ENCODE measurements at places on chromosomes 13 and 19. TPM values are rescaled to one million over a fixed set of nuclear protein-coding genes. Genes with fewer than 3 reads are reported as not detected.

- no peak for DNase-seq
- H3K27me3 ChIP-seq, result no peaks in the 10 kb centered on the region
- H3K36me3 ChIP-seq, result no peaks in the 10 kb centered on the region
Measured at GRCh38 chr13:64078025-64078424, 2662.4 kb upstream of the PCDH20 start.

GRCh38 chr19:5147074-5147977, 178.4 kb downstream of the KDM4B start:
- H3K36me3 ChIP-seq, result peaks cover 12% of the 10 kb centered on the region
- H3K27ac ChIP-seq, result no peak overlapping the region
- no peaks in the 10 kb centered on the region for H3K27me3 ChIP-seq
- no peak for DNase-seq
- no peaks in the 10 kb centered on the region for H3K4me1 ChIP-seq
- no peak overlapping the region for H3K4me3 ChIP-seq

- no peaks in the 10 kb centered on the region for H3K36me3 ChIP-seq
- H3K27ac ChIP-seq, result no peak overlapping the region
- H3K4me3 ChIP-seq, result no peak overlapping the region
Measured at GRCh38 chr13:111909971-111910671, 156.8 kb upstream of the SOX1 start.

DNA sequence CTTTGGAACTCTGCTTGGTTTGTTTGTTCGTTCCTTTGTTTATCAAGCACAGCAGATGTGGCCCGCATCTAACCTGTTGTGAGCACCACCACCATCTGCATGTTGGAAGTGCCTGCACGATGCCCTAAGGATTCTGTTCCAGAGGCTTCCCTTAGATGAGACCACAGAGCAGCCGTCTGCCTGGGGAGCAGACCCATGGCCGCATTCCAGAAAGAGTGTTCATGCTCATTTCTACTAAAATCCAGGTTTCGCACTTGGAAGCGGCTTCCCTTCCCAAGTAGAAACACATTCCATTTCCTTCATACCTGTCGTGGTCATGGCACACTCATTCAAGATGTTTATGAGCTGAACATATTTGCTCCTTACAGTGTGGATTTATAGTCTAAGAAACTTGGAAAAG, 27.2 kb downstream of the COL4A2 start:
- no peaks in the 10 kb centered on the region for H3K36me3 ChIP-seq
- no peaks in the 10 kb centered on the region for H3K4me1 ChIP-seq
- H3K4me3 ChIP-seq, result no peak overlapping the region

DNA sequence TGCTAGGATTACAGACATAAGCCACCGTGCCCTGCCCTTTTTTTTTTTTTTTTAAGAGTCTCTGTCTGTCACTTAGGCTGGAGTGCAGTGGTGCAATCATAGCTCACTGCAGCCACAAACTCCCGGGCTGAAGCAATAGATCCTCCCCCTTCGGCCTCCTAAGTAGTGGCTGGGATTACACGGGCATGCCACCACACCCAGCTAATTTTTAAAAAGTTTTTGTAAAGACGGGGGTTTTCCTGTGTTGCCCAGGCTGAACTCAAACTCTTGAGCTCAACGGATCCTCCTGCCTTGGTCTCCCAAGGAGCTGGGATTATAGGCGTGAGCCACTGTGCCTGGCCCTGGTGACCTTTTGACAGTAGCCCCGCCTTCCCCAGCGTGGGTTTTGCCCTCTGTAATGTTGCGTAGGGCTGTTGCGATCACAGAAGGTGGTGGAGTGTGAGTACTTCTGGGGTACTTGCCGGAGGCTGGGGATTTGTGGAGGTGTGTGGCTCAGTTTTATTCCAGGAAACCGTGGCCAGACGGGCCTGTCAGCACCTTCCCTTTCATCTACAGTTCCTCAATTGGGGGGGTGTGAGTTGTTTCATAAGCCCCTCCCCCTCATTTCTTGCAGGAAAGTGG, 11.6 kb upstream of the RETN start:
- no peak for DNase-seq
- H3K4me1 ChIP-seq, result no peaks in the 10 kb centered on the region
- H3K4me3 ChIP-seq, result no peak overlapping the region
- no peaks in the 10 kb centered on the region for H3K36me3 ChIP-seq
- H3K27ac ChIP-seq, result no peak overlapping the region
- no peaks in the 10 kb centered on the region for H3K27me3 ChIP-seq

- no peaks in the 10 kb centered on the region for H3K27me3 ChIP-seq
- H3K36me3 ChIP-seq, result no peaks in the 10 kb centered on the region
- H3K4me3 ChIP-seq, result no peak overlapping the region
- no peak for DNase-seq
Measured at GRCh38 chr19:29293736-29294342, 80.9 kb upstream of the UQCRFS1 start.

GRCh38 chr13:36998624-36999041, 507 bp downstream of the ALG5 start:
- peak overlapping the region; percentile 84 for H3K4me3 ChIP-seq
- peaks cover 7% of the 10 kb centered on the region for H3K4me1 ChIP-seq
- peaks cover 7% of the 10 kb centered on the region for H3K36me3 ChIP-seq
- peak; percentile 35 for DNase-seq
- H3K27ac ChIP-seq, result peak overlapping the region; percentile 99

DNA sequence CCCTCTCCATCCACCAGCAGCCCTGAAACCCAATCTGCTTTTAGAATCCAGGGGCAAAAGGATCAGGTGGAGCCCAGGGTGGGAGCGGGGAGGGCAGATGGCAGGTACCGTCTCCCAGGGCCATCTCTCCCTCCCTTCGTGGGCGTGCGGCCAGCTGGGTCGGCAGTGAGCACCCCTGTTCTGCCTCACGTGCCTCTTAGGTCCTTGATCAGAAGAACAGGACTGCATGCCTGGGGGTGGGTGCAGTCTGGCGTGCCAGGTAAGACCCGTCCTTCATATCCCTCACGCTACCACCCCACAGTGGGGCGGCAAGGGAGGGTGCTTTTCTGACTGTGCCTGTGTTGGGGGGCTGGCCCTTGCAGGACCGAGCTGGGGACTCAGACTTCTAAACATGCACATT, 2.0 kb downstream of the SLC8A2 start:
- H3K27me3 ChIP-seq, result peaks cover 23% of the 10 kb centered on the region
- DNase-seq, result no peak
- H3K4me1 ChIP-seq, result no peaks in the 10 kb centered on the region
- H3K27ac ChIP-seq, result no peak overlapping the region
- no peak overlapping the region for H3K4me3 ChIP-seq

GRCh38 chr13:45082964-45083363, 37.3 kb upstream of the GTF2F2 start:
- H3K4me3 ChIP-seq, result no peak overlapping the region
- H3K4me1 ChIP-seq, result no peaks in the 10 kb centered on the region
- no peaks in the 10 kb centered on the region for H3K36me3 ChIP-seq
- no peak for DNase-seq

SLC10A2 gene
- total RNA-seq, result 0.20 TPM

DNA sequence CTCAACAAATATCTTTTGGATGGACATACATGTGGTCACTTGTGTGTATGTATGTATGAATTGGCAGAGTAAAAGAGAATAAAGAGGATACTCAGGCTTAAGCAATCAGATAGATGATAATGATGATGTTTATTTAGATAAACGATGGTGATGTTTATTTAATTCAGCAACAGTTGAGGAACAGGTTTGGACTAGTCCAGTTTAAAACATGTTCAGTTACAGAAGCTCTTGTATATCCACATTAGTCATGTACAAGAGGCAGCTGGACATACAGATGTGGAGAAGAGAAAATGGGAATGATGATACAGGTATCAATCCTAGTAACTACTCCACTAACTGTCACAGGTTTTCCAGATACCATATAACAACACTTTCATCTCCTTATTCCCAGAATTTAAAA, 232.1 kb downstream of the DIAPH3 start:
- no peak overlapping the region for H3K4me3 ChIP-seq
- no peaks in the 10 kb centered on the region for H3K4me1 ChIP-seq
- H3K27ac ChIP-seq, result no peak overlapping the region
- no peaks in the 10 kb centered on the region for H3K36me3 ChIP-seq
- DNase-seq, result no peak

DNA sequence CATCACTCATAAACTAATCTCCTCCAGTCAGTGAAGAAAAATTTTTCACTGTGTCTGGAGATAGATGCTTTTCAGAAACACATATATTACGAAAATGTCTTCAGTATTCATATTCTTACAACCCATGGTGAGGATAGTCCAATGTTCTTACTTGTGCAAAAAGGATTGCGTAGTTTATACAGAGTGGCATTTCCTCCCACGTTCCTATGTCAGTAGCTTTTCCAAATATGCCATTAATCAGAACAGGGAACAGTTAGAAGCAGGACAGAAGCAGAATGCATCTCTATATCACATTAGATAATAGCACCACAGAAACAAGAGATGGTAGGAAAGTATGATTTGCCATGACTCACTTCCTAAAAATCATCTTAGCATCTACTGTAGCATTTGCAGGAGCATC, 282.9 kb downstream of the SLITRK5 start:
- no peaks in the 10 kb centered on the region for H3K36me3 ChIP-seq
- DNase-seq, result no peak
- H3K27me3 ChIP-seq, result no peaks in the 10 kb centered on the region
- H3K4me1 ChIP-seq, result no peaks in the 10 kb centered on the region
- H3K27ac ChIP-seq, result no peak overlapping the region
- H3K4me3 ChIP-seq, result no peak overlapping the region

AZU1 gene
- total RNA-seq, result 0.27 TPM

GRCh38 chr19:10998045-10998533, 37.3 kb downstream of the SMARCA4 start:
- no peaks in the 10 kb centered on the region for H3K27me3 ChIP-seq
- no peaks in the 10 kb centered on the region for H3K4me1 ChIP-seq
- DNase-seq, result peak; percentile 40
- H3K4me3 ChIP-seq, result no peak overlapping the region

DNA sequence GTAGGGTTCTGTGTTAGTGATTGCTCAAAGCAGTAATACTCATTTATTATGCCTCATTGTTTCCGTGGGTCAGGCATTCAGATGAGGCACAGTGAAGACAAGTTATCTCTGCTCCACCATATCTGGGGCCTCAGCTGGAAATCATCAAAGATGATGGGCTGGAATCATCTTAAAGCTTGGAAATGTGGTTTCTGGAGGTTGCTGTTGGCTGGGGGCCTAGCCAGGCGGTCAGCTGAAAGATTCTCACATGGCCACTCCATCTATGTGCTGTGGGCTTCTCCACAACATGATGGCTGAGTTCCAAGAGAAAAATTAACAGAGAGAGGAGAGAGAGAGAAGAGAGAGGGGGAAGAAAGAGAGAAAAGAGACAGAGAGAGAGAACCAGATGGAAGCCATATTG, 75.5 kb downstream of the OLFM4 start:
- H3K27ac ChIP-seq, result no peak overlapping the region
- no peak overlapping the region for H3K4me3 ChIP-seq
- no peak for DNase-seq
- no peaks in the 10 kb centered on the region for H3K4me1 ChIP-seq
- no peaks in the 10 kb centered on the region for H3K27me3 ChIP-seq

RFPL4AL1 gene
- not detected for total RNA-seq

- no peak overlapping the region for H3K4me3 ChIP-seq
- DNase-seq, result no peak
- H3K36me3 ChIP-seq, result no peaks in the 10 kb centered on the region
- H3K27me3 ChIP-seq, result no peaks in the 10 kb centered on the region
Measured at GRCh38 chr13:23408026-23408425, 25.5 kb downstream of the SACS start.

GRCh38 chr13:108711386-108711785, 82.0 kb downstream of the MYO16 start:
- H3K4me3 ChIP-seq, result no peak overlapping the region
- no peak for DNase-seq
- H3K36me3 ChIP-seq, result no peaks in the 10 kb centered on the region
- no peaks in the 10 kb centered on the region for H3K27me3 ChIP-seq
- no peak overlapping the region for H3K27ac ChIP-seq

- no peak overlapping the region for H3K27ac ChIP-seq
- H3K4me1 ChIP-seq, result no peaks in the 10 kb centered on the region
- no peaks in the 10 kb centered on the region for H3K36me3 ChIP-seq
- no peaks in the 10 kb centered on the region for H3K27me3 ChIP-seq
Measured at GRCh38 chr13:99617474-99618255, 116.4 kb downstream of the TM9SF2 start.

- DNase-seq, result peak; percentile 73
- H3K4me3 ChIP-seq, result no peak overlapping the region
- peak overlapping the region; percentile 87 for H3K27ac ChIP-seq
- peaks cover 30% of the 10 kb centered on the region for H3K4me1 ChIP-seq
- no peaks in the 10 kb centered on the region for H3K36me3 ChIP-seq
Measured at GRCh38 chr19:3189702-3190469, 4.2 kb downstream of the NCLN start.

DNA sequence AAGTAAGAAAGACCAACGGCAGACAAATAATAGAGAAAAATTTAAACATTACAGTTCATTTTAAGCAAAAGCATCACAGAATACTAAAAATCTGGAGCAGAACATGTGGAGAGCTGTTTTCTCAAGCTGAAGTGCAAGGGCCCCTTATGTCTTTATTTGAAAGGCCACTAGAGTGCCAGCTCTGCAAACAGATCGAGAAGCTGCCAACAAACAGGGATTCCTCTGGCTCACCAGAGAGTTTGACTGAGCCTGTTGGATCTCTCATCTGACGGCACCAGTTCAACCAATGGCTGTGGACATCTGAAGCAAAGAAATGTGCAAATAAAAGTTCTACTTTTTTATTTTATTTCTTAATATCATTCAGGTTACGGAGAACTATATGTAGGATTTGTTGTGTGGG, 119.7 kb downstream of the COL4A2 start:
- no peak overlapping the region for H3K4me3 ChIP-seq
- no peaks in the 10 kb centered on the region for H3K36me3 ChIP-seq
- no peaks in the 10 kb centered on the region for H3K4me1 ChIP-seq
- no peaks in the 10 kb centered on the region for H3K27me3 ChIP-seq

- no peaks in the 10 kb centered on the region for H3K27me3 ChIP-seq
- no peaks in the 10 kb centered on the region for H3K36me3 ChIP-seq
- DNase-seq, result no peak
- H3K4me1 ChIP-seq, result no peaks in the 10 kb centered on the region
Measured at GRCh38 chr13:86282442-86282841, 483.2 kb upstream of the SLITRK6 start.

PTPRH gene
- 76.3 TPM for total RNA-seq

GRCh38 chr19:4304538-4305256, at the start of gene FSD1:
Gene FSD1, plus strand, starts transcription at chr19:4304598. Its CDS starts 149 bp downstream, at chr19:4304747.
- H3K4me1 ChIP-seq, result no peaks in the 10 kb centered on the region
- no peak within 1 kb of the TSS for H3K27ac ChIP-seq
- no peaks in the 10 kb centered on the region for H3K36me3 ChIP-seq
- H3K27me3 ChIP-seq, result no peaks in the 10 kb centered on the region
- no peak for DNase-seq

C1QTNF9B gene
- not detected for total RNA-seq

Measured in colonic mucosa (tissue), 4 donors.